SK-N-SH (cell line): ENCODE measurements at places on chromosomes 3 and 15.

GRCh38 chr3:105424412-105425152 lies 57.9 kb downstream of the ALCAM start:
- H3K36me3 ChIP-seq: peaks cover 5% of the 10 kb centered on the region
- no peak overlapping the region for H3K4me3 ChIP-seq
- H3K4me1 ChIP-seq: no peaks in the 10 kb centered on the region; the same call in 1 of the 2 replicates
- no peaks in the 10 kb centered on the region for H3K27me3 ChIP-seq
- H3K27ac ChIP-seq: no peak overlapping the region
- DNase-seq: no peak

- no peaks in the 10 kb centered on the region for H3K36me3 ChIP-seq
- H3K4me3 ChIP-seq: no peak overlapping the region
- no peaks in the 10 kb centered on the region for H3K27me3 ChIP-seq
- DNase-seq: no peak
Observed at GRCh38 chr3:15479400-15480224, 41.9 kb downstream of the COLQ start.

DNA sequence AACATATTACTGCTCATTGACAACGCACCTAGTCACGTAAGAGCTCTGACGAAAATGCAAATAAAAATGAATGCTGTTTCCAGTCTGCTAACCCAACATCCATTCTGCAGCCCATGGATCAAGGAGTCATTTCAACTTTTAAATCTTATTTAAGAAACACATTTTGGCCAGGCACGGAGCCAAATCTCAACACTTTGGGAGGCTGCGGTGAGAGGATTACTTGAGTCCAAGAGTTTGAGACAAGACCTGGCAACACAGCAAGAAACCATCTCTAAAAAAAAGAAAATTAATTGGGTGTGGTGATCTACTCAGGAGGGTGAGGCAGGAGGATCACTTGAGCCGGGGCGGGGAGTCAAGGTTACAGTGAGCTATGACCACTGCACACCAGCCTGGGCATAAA lies 22.4 kb upstream of the TM4SF19 start:
- no peak overlapping the region for H3K4me3 ChIP-seq
- H3K36me3 ChIP-seq: peaks cover 59% of the 10 kb centered on the region
- no peak for DNase-seq
- no peak overlapping the region for H3K27ac ChIP-seq

DNA sequence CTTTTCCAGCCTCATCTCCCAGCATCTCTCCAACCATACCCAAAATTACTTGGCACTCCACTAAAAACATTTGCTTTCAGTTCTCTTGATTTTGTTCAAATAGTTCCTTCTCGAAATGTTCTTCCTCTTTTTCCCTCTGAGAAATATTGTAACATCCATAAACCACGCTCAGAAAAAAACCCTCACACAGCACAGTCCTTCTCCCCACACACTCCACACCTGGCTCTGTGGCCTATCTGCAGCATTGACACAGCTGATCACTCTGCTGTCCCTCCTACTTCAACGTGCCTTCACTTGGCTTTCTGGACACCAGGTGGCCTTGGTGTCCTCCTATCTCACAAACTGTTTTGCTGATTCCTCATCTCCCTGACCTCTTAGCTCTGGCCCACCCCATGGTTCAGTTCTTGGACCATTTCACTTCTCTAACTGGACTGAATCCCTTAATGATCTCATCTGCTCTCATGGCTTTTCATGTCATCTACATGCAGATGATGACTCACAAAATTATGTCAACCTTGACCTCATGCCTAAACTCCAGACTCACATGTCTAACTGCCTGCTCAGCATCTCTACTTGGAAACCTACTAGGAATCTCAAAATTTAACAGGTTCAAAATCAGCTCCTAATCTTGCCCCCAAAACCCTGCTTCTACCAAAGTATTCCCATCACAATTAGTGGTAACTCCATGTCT lies 93.3 kb downstream of the TRIM42 start:
- DNase-seq: no peak
- H3K27ac ChIP-seq: no peak overlapping the region
- H3K36me3 ChIP-seq: no peaks in the 10 kb centered on the region
- no peaks in the 10 kb centered on the region for H3K4me1 ChIP-seq
- H3K4me3 ChIP-seq: no peak overlapping the region

GRCh38 chr3:121956363-121956762 lies 62.2 kb downstream of the SLC15A2 start:
- no peak for DNase-seq
- no peak overlapping the region for H3K27ac ChIP-seq
- H3K27me3 ChIP-seq: no peaks in the 10 kb centered on the region
- no peaks in the 10 kb centered on the region for H3K36me3 ChIP-seq
- no peak overlapping the region for H3K4me3 ChIP-seq

- H3K27me3 ChIP-seq: no peaks in the 10 kb centered on the region
- no peak for DNase-seq
- no peak overlapping the region for H3K4me3 ChIP-seq
- no peaks in the 10 kb centered on the region for H3K36me3 ChIP-seq
- H3K27ac ChIP-seq: no peak overlapping the region
- no peaks in the 10 kb centered on the region for H3K4me1 ChIP-seq
Observed at GRCh38 chr15:39672666-39673065, 91.8 kb downstream of the THBS1 start.
